Frontal cortex (tissue), 4 donors: ENCODE measurements at places on chromosomes 12 and 14. TPM values are rescaled to one million over a fixed set of nuclear protein-coding genes. Genes with fewer than 3 reads are reported as not detected.

Gene BDKRB2
- total RNA-seq: 0.41 TPM

Gene MAP1LC3B2
- 0.82 TPM for total RNA-seq

Gene CD4
- total RNA-seq: 2.0 TPM

Gene SYT1
- 174 TPM for total RNA-seq

Gene GDF3
- total RNA-seq: not detected

Gene NAA25
- 29.8 TPM for total RNA-seq

Gene SIX6
- not detected for total RNA-seq

Gene PRKD1
- 17.1 TPM for total RNA-seq

Gene PGF
- 2.9 TPM for total RNA-seq

Gene TMEM52B
- not detected for total RNA-seq

Gene OR6C74
- not detected for total RNA-seq

Gene IKZF4
- total RNA-seq: 1.6 TPM

Gene TDP1
- 37.1 TPM for total RNA-seq

Gene RAD51AP1
- total RNA-seq: 3.7 TPM

Gene TAS2R9
- total RNA-seq: 0.41 TPM

Gene FOXA1
- total RNA-seq: not detected
